Activated CD8-positive, alpha-beta memory T cell treated with anti-CD3 and anti-CD28 coated beads, Interleukin-2, amount 10 ng/mL, durations not matched to agents 7 days and 5 days (primary cell): ENCODE measurements at places on chromosomes 2 and 18. TPM values are rescaled to one million over a fixed set of nuclear protein-coding genes. Genes with fewer than 3 reads are reported as not detected.

GRCh38 chr2:192197357-192197756 is 2.6 kb upstream of the TMEFF2 start:
- no peak for DNase-seq

- DNase-seq = no peak
Observed at GRCh38 chr2:60357996-60358395, 195.5 kb downstream of the BCL11A start.

DNA sequence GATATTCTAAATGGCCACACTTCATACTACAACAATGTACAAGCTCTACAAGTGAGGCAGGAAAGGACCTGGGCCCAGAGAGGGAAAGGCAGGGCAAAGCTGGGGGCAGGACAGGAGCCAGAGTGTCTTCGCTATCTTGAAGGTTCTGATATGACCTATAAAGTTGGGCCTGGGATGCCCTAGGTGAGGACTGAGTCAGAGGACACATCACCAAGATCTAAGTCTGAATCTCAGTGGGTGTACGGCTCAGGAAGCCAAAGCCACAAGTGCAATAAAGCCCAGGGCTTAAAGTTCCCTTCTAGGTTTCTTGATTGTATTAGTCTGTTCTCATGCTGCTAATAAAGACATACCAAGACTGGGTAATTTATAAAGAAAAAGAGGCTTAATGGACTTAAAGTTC is 219.1 kb downstream of the ALK start:
- no peak for DNase-seq

DNA sequence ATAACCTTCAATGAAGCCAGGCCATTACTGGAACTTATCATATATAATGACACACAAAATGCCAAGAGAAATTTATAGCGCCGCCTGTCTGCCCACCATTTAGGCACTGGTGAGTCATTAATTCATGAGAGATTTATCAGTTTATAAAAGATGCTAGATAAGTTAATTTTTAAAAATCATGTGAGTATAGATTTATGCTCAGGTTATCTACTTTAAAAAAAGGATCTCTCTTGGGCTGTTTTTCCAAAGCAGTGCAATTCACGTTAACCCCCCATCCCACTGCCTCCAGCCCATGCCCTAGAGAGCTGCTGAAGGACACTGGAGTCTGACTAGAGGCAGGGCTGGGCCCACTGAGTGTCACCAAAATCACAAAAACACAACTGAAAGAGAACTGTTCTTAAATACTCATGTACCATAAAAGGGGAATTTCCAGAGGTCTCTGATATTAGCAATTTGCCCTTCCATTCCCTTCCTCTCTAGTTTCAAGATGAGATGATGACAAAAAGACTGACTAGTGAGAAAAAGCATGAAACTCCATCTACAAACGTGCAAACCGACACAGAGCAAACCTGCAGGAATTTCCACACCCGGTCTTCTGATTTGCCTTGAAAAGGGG is 160.8 kb downstream of the BCL2 start:
- DNase-seq = no peak

DNA sequence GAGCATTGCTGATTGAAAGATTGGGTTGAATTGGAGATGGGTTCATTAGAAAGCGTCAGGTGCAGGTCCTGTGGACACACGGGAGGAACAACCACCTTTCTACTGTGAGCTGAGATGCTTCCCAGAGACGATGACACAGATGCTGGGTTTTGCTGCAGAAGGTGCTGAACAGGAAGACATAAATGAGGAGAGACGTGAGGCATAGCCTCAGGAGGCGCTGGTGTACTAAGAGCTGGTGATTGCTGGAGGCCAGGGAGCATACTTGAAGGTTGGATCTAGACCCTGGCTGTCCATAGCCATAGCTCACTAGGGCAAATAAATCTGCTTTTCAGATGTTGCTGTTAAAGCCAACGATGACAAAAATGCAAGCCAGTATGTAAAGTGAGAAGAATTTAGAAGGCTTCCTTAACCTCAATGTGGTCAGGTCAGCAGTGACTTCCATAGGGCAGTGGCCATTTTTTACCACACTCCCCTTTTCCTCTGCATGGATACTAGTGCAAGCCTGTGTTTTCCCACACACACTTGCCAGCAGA is 153.7 kb downstream of the SOX11 start:
- no peak for DNase-seq

DNA sequence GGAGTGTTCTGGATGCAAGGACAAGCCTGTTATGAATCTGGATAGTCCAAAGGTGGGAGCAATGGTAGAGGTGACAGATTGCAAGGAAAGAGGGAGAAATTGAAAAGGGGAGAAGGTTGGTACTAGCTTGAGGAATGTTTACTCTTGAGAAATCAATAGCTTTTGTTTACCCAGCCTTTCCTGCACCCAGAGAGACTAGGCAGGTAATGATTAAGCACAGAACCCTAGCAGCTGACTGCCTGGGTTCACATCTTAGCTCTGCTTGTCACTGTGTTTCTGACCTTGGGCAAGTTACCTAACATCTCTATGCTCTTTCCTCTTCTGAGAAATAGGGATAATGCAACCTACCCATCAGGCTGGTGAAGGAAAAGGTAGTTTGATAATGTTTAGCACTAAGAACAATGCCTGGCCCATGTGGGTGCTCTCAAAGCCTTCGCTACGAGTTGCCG is 178.6 kb downstream of the MGAT5 start:
- no peak for DNase-seq

GRCh38 chr2:5319493-5319892 is 372.7 kb upstream of the SOX11 start:
- no peak for DNase-seq

DNA sequence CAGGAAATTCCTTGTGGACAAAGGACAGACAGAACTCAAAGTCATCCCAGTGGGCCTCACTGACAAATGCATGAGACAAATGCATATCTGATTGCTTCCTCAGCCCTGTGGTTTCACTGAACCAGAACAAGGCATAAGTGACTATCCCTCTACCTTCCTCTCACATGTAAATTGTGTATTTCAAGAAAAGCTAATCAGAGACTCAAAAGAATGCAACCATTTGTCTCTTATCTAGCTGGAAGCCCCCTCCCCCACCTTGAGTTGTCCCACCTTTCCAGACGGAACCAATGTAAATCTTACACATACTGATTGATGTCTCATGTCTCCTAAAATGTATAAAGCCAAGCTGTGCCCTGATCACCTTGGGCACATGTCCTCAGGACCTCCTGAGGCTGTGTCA is 102.0 kb upstream of the TMEM200C start:
- DNase-seq = no peak

- DNase-seq = no peak
Observed at GRCh38 chr2:65626831-65627230, 194.4 kb upstream of the SPRED2 start.

DNA sequence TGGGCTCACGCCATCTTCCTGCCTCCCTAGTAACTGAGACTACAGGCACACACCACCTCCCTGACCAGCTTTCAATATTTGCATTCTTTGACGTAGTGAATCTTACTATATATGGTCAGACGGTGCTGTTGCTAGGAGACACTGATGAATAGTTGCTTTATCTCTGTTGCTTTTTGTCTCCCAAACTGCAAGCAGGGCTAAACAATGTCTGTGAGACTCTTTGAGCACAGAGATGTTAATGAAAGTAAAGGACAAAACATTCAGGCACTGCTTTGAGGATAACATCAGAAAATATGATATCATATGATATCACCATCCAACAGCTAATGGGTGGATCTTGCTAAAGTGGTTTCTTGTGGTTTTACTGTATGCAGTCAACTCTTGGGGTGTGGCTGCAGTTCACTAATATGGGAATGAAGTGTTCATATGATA is 43.0 kb downstream of the EMILIN2 start:
- DNase-seq = no peak

DNA sequence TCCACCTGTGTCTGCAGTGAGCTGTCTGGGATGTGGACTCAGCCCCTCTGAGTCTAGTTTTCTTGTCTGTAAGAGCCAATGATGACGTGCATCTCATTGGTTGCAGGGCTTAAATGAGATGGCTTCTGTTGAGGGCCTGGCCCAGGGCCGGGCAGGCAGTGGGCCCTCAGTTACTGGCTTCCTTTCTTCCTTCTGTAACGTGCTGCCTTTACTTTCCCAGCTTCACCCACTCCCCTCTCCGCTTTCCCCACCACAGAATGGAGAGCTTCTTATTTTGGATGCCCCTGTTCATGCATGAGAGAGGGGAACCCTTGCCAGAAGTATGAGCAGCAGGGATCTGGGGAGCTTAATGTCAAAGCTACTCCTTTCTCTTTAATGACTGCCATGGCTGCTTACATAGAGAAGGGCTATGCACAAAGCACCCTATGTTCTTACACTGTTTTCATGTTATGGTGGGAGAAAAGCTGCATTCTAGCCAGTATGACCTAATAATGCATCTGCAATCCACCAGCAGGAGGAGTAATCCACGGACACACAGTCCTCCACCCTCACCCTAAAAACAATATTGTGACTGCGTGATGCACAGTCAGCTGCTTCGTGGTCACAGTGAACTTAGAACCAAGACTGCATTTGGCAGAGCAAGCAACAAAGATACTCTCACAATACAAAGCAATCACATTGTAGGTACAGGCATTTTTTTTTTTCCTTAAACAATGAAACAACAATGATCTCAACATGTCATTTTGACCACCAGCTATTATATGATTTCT is 37.2 kb downstream of the CREG2 start:
- no peak for DNase-seq

The UGT1A5 gene
- not detected for total RNA-seq

The ARMC9 gene
- total RNA-seq = 0.88 TPM
